ENCODE measurements at places on chromosomes 16 and 17.
A peak's percentile ranks its signal among the peaks of the same experiment; 100 is the strongest.

GRCh38 chr16:70774261-70774660, 26.7 kb downstream of the VAC14 start:
- DNase-seq = no peak

- no peak for DNase-seq
Measured at GRCh38 chr17:250487-251300, 69.2 kb upstream of the DOC2B start.

GRCh38 chr16:46688101-46688653, 801 bp downstream of the VPS35 start:
- DNase-seq = no peak

DNA sequence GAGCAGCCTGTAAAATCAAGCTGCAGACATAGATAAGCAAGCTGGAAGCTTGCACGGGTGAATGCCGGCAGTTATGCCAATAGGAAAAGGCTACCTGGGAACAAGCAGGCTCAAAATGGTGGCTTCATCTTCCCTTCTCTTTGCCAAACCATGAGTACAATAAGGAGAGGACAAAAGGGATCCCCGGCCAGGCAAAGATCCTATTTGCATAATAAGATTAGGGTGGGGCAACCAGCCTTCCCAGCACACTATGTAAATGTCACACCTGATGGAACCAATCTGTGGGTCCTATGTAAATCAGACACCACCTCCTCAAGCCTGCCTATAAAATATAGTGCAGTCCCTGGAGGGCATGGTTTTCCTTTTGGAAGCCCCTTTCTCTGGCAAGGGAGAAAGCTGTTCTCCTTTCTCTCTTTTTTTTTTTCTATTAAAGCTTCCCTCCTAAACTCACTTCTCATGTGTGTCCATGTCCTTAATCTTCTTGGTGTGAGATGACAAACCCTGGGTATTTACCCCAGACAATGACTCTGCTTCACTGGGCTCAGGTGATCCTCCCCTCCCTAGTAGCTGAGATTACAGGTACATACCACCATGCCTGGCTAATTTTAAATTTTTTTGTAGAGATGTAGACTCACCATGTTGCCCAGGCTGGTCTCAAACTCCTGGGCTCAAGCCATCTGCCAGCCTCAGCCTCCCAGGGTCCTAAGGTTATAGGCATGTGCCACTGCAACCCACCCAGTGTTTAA, 44.2 kb downstream of the PSMD12 start:
- DNase-seq = no peak

GRCh38 chr16:86680661-86681030, 102.3 kb downstream of the FOXL1 start:
- no peak for DNase-seq

DNA sequence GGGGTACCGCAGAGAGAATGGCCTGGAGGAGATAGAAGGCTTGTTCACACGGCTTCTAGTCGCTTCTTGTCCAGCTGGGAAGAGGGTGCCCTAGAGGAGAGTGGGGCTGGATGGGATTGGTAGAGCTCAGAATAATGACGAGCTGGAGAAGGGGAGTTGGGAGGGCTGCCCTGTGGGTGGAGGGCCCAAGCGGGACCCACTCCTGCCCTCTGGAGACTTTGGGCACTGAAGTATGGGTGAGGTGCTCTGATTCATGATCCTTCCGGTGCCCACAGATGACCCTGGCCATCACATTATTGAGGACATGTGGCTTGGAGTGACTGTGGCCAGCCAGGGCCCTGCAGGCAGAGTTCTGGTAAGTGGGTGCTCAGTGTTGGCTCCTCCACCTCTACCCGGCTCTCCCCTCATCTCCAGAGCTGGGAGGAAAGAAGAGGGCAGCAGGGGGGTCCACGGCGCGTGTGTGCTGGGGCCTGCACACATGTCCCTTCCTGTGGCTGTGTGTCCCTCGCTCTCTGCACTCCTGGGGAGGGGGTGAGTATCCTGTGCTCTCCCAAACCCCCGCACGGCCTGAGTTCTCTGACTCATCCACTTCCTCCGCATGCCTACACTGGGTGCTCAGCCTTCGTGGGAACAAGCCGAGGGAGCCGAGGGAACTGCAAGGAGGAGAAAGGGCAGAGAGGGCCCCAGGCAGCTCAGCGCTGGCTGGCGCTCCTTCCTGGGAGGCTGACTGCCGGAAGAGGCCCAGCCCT, 8.5 kb downstream of the ITGA3 start:
- DNase-seq = no peak

GRCh38 chr16:72072514-72073342, 9.7 kb downstream of the HPR start:
- DNase-seq = peak; percentile 96

DNA sequence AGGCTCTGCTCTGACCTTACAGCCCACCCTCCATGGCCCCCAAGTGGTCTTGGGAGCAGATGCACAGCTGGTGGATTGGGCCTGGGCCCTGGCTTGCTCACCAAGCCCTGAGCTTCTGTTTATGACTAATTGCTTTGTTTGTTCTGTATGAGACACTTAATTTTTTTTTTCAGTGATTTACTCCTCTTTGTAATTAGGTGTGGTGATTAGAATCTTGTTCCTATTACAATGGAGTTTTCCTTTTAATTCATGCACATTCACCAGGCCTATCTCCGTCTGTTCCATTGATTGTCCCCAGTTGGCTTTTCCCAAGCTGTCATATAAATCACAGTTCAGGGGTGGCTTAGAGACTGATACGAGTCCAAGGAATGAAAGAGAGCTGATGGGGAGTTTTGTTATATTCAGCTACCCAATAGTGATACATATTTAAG, 242.3 kb downstream of the CCDC182 start:
- DNase-seq = no peak

DNA sequence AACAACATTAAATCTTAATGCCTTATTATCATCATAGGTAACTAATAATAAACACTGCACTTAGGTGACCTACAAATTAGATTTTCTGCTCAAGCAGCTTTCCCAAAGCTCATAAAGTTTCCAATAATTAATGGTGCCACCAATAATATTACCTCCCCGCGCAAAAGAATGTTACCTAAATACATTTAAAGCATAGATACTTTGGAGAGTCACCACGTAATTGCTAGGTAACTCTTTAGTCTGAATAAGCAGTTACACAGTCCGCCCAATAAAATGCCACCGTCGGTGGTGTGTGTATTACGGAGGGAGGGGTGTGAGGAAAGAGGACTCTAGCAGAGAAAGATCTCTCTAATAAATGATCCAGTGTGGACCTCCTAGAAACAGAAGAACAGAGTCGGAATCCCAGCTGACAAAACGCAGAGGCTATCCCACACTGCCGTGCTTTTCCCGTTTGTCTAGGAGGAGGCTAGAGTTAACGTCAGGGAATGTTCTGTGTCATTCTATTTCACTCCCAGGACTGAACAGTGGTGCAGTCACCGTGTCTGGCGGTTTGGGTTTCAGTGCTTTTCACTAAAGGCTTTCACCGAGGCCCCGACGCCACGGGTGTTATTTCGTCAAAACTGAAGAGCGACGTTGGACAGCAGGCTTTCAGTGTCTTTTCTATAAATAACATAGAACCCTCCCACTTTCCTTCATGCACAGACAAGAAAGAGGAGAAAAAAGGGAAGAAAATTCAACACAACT, 630 bp downstream of the RNFT1 start:
- DNase-seq = peak; percentile 16

- no peak for DNase-seq
Measured at GRCh38 chr17:9700136-9700535, 54.8 kb downstream of the USP43 start.

DNA sequence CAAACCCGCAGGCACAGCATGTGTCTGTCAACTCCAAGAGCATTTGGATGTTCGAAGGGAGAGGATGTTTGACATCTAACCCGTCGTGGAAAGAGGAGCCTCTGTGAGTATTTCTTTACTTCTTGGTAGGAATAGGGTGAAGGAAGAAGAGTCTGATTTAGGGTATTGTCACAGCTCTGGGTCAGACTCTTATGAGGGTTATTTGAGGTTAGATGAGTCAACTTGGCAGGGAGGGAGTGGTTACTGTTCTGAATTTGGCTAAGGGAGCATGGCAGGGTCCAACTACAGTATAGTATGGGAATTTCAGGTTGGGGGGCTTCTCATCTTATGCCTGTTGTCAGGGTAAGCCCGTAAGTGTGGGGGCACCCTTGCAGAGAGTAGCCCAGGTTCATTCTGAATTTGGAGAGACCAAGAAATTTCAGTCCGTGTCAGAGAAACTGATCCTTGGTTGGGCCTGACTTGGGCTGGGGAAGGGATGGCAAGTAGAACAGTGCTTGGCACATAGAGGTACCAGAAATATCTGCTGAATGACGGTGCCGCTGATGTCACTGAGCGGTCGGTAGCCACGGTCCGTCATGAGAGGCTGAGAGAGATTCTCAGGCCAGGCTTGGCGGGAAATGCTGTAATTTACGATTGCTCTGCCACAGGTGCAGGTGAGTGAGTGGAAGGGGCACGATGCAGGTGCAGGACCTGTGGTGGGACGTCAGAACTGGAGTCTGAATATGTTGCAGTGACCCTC, 43.2 kb downstream of the MYH3 start:
- no peak for DNase-seq
